ENCODE measurements at places on chromosomes 5 and 9.

GRCh38 chr9:4316409-4316808 lies 16.5 kb upstream of the GLIS3 start:
- peak; percentile 21 for DNase-seq

- no peak for DNase-seq
These were observed 30.5 kb upstream of the MSH3 start for GRCh38 chr5:80623999-80624398.

- peak; percentile 92 for DNase-seq
These were observed 162.7 kb downstream of the ZNF608 start for GRCh38 chr5:124583469-124584350.

GRCh38 chr9:21331676-21332402 lies 3.4 kb downstream of the KLHL9 start:
- DNase-seq, result no peak

- no peak for DNase-seq
These were observed 119.4 kb downstream of the TTC39B start for GRCh38 chr9:15187589-15187988.

DNA sequence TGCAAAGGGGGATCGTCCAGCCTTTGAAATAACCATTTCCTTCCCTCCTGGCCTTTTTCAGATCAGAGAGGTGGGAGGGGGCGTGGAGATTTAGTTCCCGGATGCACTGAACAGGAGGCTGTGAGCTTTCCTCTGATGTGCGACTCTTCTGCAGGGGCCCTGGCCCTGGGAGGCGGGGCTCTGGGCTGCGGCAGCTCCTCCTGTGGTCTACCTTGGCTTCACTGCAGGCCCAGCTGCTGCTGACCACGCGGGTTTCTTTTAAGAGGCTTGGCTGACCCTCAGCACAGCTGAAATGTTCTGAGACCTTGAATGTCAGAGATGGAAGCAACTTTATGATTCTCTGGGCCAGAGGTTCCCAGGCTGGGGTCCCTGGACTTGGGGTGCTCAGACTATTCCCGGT lies 27.0 kb upstream of the COL15A1 start:
- DNase-seq, result no peak

DNA sequence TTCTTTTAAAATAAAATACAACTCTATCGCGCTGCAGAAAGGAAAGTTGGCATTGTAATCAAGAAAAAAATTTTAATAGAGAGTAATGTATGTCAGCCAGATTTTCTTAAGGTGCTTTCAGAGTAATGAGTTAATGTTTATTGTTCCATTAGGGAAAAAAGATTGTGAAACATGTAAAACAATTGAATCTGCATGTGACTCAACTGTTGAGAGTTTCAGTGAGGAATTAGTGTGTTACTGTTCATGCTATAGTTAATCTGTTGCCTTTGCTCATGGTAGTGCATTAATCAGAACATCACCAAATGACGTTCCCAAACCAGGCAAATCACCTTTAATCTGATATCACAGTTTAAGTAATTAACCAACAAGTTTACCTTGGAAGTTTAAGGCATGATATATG lies 600.5 kb downstream of the NR2F1-AS1 start:
- peak; percentile 73 for DNase-seq

DNA sequence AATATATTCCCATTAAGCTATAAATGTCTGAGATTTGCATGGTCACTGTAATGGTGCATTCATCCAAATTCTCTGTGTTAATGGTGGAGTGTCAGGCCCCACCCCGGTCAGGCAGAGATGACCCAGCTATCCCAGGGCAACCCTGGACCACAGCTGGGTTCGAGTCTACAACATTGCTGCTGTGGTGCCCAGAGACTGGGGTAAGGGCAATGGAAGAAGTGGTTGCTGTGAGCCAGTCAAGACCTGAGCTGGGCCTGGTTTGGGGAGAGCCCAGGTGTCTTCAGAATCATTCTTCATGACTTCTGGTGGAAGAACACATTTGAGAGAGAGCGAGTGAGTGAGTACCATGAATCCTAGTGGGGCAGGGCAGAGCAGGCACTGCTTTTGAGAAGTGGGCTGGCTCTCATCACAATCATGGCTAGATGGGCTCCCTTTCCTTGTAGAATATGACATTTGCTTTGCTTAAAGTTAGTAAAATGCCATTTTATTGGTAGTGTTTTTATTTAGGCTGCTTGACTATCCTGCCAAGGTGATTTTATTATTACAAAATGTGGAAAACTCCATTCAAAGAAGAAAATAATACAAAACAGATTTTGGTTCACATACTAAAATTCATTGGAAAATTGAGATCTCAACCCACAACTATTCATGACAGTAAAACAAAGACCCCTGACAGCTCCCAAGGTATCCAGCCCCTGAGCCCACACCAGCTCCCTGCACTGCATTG lies 125.8 kb upstream of the SLC25A48 start:
- DNase-seq, result no peak
